ENCODE measurements at places on chromosomes 1 and 21. TPM values are rescaled to one million over a fixed set of nuclear protein-coding genes. Genes with fewer than 3 reads are reported as not detected.

GRCh38 chr1:200977071-200977754 is 46.3 kb downstream of the KIF21B start:
- DNase-seq, result no peak

GRCh38 chr1:190169311-190170067 is 308.2 kb downstream of the BRINP3 start:
- no peak for DNase-seq

GRCh38 chr1:205590777-205591513 is 40.9 kb downstream of the ELK4 start:
- DNase-seq, result no peak

SLC44A3 gene
- polyA plus RNA-seq, result not detected

PROK1 gene
- polyA plus RNA-seq, result not detected

Data from naive B cell (primary cell).